ENCODE measurements at places on chromosomes 2 and 18.
A peak's percentile ranks its signal among the peaks of the same experiment; 100 is the strongest.

GRCh38 chr2:100394111-100394641 is 23.3 kb downstream of the CHST10 start:
- DNase-seq: no peak

- no peak for DNase-seq
Observed at GRCh38 chr2:96191937-96192670, 16.5 kb downstream of the STARD7 start.

- DNase-seq: no peak
Observed at GRCh38 chr2:144597388-144597787, 77.5 kb upstream of the ZEB2 start.

GRCh38 chr2:8132879-8133278 is 549.0 kb upstream of the ID2 start:
- DNase-seq: no peak

DNA sequence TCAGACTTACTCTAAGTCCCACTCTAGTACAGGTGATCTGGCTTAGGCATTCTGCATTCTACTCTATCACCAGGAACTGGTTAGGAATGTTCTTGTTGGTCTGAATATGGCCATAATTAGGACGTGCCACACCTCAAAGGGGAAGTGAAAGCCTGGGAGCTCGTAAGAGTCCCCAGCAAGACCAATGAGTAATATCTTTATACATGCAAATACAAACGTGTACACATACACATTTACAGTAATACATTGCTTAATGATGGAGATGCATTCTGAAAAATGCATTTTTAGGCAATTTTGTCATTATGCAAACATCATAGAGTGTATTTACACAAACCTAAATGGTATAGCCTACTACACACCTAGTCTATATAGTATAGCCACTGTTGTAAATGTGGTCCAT is 19.5 kb upstream of the ERCC3 start:
- DNase-seq: no peak

DNA sequence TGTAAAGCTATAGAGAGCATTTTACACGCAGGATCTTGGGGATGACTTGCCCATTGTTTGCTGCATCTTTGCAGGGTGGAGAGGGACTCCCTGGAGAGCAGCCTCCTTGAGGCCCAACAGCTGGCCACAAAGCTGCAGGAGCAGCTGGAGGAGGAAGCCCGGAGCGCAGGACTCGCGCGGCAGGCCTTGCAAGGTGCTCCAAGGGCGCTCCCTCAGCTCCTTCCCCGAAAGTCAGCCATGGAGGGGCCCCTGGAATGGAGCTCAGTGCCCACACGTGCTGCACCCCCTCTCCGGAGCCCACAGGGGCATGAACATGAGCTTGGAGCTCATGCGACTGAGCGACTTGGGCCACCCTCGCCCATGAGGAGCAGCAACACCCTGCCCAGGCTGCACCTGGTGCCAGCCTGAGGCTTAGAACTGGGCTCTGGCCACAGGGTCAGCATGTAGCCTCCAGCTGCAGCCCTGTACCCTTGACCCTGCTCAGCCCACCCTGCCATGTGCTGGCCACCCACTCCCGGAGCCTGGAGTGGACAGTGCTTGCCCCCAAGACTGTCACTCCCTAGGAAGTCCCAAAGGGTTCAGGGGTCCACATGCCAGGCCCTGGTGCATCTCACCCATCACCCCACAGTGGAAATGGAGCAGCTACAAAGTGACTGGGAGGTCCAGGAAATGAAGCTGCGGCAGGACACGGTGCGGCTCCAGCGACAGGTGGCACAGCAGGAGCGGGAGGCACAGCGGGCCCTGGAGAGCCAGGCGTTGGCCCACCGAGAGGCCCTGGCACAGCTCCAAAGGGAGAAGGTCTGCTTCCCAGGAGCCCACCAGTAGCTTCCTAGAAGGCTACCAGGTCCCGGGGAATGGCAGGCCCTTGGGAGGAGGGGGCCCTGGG is 43.0 kb downstream of the CROCC2 start:
- no peak for DNase-seq

GRCh38 chr18:76179257-76179656 is 315.8 kb downstream of the ZNF516 start:
- DNase-seq: no peak

DNA sequence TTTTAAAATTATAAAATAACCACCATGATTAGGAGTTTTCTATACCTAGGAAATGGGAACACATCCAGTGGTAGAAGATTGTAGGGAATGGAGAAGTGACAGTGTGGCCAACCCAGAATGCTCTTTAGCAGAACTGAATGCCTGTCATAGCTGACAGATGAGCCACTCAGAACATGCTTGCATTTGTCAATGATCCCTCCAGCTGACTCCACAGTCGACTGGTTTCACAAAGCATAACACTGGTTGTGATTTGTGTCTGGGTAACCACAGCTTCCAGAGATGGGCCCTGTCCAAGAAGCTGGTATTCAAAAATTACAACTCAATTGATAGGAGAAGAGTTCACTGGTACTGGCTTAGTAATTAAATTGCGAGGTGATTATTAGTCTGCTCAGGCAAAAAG is 9.0 kb upstream of the CTIF start:
- no peak for DNase-seq

DNA sequence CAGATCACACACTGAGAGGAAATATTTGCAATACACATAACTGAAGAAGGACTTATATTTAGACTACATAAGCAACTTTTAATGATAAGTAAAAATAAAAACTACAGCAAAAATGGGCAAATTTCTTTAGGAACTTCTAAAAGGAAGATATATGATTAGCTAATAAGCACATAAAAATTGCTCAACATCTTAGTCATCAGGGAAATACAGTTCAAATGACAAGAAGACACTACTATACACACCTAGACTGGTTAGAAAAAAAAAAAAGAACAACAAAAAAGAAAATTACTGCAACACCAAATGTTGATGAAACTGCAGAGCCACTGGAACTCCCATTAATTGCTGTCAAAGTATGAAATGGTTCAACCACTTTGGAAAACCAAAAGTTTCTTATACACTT is 1247.5 kb upstream of the ACVR2A start:
- no peak for DNase-seq

DNA sequence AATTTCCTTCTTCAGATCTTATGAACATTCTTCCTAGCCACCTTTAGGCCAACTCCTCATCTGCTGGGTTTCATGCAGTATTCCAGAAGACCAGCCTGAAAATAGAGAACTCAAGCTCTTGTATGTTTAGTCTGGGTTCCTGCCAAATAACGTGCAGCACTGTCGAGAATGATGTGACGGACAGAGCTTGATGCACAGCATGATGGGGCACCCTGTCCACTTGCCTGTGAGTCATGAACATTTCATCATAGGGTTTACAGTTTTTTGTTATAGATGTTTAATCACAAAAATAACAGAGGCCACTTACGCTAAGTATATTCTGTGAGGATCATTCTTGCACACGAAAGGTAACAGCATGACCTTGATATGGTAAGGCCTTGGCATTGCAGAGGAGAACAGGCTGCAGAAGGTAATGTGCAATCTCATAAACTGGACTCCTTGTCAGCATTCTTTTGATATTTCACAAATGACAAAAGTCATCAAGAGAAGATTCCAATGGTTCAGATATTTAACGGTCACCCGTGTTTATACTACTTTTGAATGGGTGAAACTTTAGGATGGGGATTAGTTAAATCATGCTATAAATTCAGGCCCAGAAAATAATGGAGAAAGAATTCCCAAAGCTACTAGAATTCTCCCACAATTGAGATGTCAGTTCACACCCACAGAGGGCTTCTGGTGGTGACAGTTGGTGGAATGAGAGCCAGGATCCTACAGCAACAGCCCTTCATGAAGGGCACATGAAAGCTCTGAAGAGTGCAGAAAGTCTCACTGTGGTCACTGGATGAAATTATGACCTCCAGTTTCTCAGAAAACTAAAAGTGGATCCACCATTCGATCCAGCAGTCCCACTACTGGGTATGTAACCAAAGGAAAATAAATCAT is 396.1 kb upstream of the RAB12 start:
- no peak for DNase-seq

- DNase-seq: no peak
Observed at GRCh38 chr2:39875914-39876267, 96.8 kb upstream of the THUMPD2 start.

DNA sequence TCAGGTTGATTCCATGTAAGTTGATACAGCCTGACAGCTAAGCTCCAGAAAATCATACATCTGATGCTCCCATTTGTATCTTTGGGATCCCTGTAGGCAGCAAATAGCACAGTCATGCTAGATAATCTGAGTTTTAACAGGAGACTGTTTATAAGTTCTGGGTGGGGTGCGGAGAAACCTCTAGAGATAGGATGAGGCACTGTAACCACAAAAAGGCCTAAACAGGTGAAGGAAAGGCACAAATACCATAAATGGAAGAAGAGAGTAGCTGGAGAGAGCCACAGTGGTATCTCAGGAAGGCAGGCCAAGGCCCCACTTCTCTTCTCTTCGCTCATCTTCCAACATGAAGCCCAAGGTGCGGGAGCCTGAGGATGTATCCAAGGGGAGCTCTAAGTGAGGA is 18.1 kb upstream of the B4GALT6 start:
- no peak for DNase-seq

DNA sequence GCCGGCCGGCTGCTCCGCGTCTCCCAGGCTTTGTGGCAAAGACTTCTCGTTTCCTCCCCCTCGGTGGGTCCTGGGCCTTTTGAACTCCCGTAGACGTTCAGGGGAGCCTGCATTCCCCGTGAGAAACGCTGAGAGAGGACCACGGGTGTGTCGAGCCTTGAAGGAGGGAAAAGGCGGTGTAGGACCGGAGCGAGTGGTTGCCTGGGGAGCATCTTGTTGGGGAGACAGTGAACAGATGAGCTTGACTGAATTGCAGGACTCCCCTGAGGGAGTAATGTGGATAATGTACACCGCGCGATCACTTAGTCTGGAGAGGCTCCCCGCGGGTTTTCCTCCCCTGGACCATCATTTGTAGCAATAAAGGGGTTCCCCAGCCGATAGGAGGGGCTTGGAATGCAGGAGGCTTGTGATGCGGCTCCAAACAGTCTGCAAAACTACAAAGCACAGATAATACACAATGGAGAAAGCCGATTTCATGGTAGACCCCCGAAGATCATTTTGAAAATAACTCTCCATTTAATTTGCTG is 769 bp downstream of the ALMS1 start:
- DNase-seq: no peak

DNA sequence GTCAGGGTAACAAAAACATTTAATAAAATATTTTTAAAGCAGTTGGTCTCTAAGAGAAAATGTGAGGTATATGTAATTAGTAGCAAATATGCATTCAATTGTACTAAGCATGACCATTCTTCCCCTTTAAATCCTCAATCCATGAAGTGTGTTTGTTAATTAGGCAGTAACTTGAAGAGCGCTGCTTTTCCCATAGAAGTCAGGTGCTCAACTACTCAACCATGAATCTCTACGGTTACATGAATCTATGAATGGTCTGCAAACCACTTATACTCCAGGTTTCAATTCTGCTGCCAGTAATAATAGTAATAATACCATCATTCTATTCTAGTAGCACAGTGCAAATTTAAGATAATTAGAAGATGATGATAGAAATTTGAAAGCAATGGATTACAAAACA is 55.8 kb downstream of the SLC8A1 start:
- DNase-seq: no peak

- DNase-seq: no peak
Observed at GRCh38 chr2:217063238-217063755, 203.4 kb upstream of the TNP1 start.

DNA sequence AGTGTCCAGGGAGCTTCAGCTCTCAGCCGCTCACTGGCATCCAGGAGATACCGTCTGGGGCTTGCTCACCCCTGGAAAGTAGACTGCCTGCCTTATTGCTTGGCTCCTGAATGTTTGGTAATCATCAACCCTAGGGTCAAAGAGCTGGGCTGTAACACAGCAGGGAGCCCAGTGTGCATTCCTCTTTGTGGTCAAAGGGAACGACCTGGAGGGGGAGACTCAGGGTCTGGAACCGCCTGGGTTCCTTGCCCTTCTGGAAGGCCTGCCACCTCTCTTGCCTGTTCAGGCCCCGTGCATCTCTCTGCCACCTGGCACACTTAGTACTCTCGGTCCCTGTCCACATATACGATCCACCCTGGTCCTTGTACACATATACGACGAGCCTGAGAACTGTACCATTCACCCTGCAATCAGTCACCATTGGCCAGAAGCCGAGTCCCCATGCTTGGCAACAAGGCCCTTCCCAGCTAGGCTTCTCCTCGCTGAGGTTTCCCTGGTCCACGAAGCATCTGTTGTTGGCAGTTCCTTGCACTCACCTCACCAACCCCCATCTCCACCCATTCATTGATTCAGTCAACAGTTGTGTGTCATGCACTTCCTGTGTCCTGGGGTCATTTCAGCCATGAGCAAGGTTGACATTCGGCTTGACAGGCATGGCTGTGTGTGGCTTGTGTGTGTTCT is at the start of gene NAT8:
Gene NAT8 (minus strand): TSS at position 85 of the 681 bp plus-strand sequence. CDS start 794 bp downstream, outside the sequence.
- DNase-seq: no peak

DNA sequence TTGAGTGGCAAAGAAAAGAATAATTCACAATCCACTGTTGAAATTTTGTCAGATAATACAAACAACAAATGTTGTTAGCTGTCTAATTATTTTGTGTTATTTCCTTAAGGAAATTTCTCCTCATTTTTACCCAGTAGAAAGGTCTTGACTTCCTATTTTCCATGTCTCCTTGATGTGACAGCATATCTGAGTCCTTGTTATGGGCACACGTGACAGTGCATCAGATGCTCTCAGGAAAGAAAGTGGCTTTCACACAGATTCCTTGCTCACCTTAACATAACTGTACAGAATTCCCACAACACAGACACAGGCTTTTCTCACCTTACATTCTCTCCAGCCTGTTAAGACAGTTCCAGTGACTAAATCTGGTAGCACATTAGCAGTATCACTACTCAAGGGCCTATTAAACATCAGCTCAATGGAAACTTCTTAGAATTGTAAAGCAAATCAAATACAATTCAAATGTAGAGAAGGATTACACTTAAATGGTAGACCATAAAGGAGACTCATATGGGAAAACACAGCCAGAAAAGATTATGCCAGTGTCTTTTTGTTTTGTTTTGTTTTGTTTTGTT is 30.2 kb upstream of the GPR55 start:
- DNase-seq: no peak

DNA sequence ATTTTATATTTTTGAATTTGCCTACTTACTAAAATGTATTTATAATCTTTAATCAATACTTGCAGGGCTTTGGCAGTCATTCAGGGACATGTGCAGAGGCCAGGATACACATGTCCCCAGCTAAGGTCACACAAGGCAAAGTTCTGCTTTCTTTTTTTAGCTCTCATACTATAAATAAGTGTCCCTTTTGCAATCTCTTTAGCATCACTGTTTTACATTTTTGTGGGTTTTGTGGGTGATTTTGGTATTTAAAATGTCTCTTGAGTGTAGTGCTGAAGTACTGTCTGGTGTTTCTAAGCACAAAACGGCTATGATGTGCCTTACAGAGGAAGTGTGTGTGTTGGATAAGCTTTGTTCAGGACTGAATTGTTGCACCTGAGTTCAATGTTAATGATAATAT is 309.0 kb upstream of the GULP1 start:
- DNase-seq: peak; percentile 48

- DNase-seq: peak; percentile 16
Observed at GRCh38 chr2:157404363-157404762, 39.5 kb downstream of the CYTIP start.
